ENCODE measurements at places on chromosomes 2 and 18.
A peak's percentile ranks its signal among the peaks of the same experiment; 100 is the strongest.

DNA sequence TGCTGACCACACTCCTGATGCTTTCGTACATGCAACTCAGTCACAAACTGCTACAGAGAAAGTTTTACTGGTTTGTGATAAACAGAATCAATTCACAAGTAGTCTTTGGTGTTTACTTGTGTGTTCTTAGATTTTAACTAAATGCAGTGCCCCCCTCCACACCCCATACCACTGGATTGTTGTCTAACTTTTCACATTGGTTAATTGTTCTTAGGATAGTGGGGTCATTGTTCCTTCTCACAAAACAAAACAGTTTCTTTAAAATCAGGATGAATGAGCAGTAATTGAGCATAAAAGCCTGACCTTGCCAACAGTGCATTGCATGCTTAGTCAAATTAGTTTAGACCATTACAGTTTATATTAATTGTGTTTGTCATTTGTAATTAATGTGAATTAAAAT lies 14.1 kb upstream of the PNPT1 start:
- DNase-seq = no peak

- DNase-seq = no peak
Measured at GRCh38 chr18:48104705-48105104, 174.2 kb upstream of the SMAD2 start.

DNA sequence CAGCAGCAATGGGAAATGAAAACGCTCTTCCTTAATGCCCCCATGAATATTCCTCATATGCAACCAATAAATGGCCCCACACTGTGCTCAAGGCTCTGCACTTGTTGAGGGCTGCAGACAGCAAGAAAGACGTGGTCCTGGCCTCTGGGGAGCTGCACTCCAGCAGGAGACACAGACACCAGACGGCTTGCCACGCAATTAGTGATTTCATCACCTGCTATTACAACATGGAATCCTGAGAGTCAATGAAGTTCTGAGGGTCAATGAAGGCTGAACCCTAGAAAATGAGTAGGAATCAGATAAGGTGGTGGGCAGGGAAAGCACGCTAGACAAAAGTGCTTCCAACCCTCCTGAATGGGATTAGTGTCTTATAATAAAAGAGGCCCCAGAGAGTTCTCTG lies 18.9 kb downstream of the CREG2 start:
- no peak for DNase-seq

DNA sequence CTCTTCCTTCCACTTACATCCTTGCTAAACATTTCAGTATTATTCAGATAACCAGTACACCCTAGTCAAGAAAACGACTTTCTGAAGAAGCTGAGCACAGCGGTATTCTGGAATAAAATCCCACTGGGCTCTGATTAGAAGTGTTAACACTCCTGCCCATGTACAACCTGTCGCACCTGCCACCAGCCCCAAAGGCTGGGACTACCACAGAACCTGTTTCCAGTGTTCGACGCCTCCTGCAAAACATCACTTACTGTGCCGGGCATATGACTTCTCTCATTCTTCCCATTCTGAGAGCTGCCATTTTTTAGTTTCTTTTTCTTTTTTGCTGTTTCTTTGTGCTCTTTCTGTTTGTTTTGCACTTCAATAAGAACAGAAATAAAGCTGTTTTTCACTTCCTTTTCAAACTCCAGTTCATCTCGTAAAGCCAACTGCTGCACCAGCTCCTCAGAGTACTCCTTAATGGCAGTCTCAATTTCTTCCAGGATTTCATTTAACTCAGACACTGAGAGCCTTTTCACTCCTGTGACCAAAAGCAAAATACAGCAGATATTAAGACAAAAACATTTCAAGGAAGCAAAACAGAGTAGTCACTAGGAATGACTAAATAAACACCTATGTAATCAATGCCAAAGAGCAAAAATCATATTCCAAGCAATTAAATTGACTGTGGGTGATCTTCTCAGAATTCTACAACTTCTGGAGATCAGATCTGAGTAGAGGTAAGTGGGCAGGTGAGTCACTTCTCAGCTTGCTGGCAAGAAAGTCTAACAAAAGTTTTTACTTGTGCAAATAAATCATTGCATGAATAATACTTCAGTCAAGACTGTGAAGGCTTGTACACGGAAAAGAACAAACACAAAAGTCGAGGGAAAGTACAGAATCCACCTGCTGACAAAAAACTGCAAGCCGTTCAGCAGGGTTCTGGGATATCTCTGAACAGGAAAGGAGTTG lies 19.3 kb downstream of the FEZ2 start:
- no peak for DNase-seq

GRCh38 chr2:144471305-144472045 lies 48.4 kb downstream of the ZEB2 start:
- DNase-seq = no peak

- DNase-seq = no peak
Measured at GRCh38 chr2:212361174-212361756, 177.3 kb downstream of the ERBB4 start.

GRCh38 chr2:67179526-67179925 lies 217.6 kb upstream of the ETAA1 start:
- no peak for DNase-seq

DNA sequence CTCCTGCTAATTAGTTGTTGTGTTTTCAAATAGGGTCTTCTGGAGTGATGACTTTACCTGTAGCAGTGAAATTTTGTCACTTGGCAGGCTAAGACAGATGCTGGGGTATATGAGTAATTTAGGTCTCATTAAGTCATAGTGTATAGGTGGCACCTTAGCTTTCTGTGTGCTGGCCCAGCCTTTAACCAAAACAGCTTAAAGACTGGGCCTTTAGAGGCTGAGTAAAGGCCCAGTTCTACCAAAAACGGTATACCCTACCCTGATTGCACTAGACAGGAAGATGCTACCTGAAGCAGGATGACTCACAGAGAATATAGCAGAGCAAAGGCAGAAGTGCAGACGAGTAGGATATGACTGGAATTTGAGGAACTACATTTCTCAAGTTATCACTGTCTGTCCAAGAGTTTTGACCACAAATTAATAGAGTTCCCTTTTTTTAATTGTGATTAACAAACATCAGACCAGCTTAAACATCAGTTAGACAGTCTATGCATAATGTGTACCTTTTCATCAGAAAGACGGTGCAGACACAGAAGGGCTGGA lies 337.9 kb upstream of the SALL3 start:
- no peak for DNase-seq

DNA sequence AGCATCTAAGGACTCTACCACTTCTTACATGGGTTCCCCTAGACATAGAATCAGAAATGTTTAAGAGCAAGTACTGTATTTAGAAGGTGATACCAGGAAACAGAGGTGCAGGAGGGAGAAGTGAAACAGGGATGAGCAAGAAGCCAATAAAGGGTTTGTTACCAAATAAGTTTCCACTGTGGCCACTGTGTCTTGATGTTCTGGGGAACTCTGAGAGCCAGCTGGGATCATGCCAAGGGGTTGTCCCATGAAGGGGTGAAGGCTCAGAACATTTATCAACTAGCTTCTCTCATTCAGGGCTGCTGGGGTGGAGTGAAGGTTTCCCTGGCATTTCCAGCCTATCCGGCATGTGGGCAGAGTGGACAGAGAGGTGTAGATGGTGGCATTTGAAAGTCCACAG lies 147.1 kb upstream of the SH3BP4 start:
- no peak for DNase-seq

GRCh38 chr2:105806996-105807395 lies 62.3 kb downstream of the NCK2 start:
- no peak for DNase-seq

GRCh38 chr2:161569401-161569800 lies 54.8 kb upstream of the SLC4A10 start:
- DNase-seq = no peak

DNA sequence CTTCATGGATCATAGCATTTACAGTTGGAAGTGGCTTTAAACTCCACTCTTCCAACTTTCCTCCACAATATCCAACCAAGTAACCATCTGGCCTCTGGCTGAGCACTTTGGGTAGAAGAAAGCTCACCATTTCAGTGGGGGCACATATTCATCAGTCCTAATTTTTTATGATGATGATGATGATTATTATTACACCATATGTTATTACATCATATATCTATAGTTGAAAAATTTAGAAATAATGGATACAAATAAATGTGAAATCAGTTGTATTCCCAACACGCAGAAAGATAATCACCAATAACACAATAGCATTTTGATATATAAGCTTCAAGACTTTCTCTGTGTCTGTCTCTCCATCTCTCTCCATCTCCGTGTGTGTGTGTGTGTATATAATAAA lies 26.6 kb upstream of the ZCCHC2 start:
- no peak for DNase-seq

GRCh38 chr2:199922856-199923255 lies 11.8 kb downstream of the C2orf69 start:
- no peak for DNase-seq

- DNase-seq = no peak
Measured at GRCh38 chr2:185825557-185825956, 87.0 kb downstream of the FSIP2 start.

- no peak for DNase-seq
Measured at GRCh38 chr18:23662309-23663263, at the start of gene ANKRD29. ANKRD29 (minus strand) TSS chr18:23662911; CDS start chr18:23662730, 181 bp downstream.

- no peak for DNase-seq
Measured at GRCh38 chr2:38301969-38302702, 74.9 kb downstream of the ATL2 start.

DNA sequence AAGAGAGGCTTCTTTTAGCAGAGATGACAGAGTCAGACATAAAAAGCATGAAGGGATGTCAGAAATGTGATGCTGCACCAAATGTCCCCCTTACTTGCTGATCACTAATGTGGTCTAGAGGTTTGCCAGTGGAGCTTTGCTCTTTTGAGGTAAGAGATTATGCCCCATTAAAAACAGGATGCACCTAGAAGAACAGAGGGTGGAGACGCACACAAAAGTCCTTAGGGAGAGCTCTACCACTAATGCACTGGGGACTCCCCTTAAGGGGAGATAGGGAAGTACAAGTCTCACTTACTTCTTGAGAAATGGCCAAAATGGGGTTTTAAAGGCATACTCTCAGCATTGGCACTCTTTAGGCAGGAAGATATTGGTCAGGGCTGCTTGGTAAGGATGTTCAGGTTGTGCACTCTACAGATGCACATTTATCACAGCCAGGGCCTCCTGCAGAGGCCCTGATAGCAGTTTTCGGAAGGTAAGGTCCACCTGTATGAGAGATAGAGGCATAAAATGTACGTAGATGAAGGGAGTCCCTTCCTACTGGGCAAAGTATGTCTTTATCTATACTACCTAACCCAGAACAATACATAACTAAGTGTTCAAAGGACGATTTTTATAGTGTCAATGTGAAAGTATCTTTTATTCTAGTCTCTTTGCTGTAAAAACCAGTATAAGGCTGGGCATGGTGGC lies 17.0 kb upstream of the SCYGR1 start:
- DNase-seq = no peak

DNA sequence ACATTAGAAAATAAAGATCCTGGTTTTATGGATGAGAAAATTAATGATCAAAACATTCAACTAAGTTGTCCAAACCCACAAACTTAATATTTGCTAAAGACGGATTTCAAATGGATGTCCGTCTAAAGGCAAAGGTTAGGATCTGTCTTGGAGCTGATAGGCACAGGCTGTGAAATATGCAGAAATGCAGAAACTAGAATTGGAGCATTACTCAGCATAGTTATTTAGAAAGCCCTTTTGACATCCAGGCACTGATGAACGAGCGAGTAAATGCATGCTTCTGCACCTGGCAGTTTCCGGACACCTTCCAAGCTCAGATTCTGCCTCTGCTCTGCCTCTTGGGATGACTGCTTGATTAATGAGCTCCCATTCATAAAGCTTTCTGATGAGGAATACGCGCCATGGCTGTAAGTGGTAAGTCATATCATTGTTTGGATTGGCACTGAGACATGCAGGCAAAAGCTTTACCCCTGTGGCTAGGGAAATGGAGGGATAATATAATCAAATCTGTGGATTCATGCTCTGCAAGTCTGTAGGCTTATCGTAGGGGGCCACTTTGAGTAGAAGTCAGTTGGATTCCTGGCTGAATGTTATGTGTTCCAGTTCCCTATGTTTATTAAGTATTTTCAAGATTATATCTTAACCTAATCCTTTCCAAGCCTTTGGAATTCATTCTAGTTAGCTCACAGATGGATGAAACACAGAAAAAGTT lies 2176.3 kb upstream of the CELF4 start:
- peak; percentile 95 for DNase-seq

DNA sequence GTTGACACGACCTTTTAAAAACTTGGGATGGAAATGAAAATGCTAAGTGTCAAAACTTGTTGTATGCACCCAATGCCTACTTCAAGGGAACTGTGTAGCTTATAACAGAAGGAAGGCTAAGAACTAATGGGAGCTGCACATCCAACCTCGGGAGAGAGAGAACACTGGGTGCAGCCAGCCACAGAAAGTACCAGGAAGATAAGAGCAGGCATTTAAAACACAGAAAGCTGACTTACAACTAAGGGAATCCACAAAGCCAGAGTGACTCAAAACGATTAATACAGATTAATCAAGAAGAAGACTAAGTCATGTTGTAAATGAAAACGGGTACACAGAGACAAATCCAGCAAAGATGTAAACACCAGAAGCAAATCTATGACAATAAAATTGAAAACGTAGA lies 113.4 kb downstream of the HDAC4 start:
- DNase-seq = no peak

- no peak for DNase-seq
Measured at GRCh38 chr2:15914596-15915385, 25.6 kb upstream of the MYCN start.

DNA sequence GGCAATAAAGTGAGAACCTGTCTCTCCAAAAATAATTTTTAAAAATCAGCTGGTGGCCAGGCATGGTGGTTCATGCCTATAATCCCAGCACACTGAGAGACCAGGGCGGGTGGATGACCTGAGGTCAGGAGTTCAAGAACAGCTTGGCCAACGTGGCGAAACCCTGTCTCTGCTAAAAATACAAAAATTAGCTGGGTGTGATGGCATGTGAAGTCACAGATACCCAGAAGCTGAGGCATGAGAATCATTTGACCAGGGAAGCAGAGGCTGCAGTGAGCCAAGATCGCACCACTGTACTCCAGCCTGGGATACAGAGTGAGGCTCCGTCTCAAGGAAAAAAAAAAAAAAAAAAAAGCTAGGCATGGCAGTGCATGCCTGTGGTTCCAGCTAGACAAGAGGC lies 7.4 kb upstream of the GPR75 start:
- DNase-seq = no peak

DNA sequence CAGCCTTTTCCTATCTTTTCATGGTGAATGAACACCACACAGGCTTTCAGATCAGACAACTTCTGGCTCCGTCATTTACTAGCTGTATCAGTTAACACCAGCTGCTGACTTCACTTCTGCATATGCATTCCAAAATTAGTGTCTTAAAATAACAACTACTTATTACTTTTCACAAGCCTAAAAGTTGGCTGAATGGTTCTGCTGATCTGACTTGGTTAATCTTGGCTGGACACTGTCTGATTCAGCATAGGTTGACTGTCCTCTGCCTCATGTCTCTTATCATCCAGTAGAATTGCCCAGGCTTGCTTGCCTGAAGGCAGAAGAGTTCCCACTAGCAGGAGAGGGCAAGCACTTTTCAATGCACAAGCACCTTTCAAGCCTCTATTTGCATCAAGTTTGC lies 72.7 kb downstream of the MARCHF4 start:
- DNase-seq = no peak

GRCh38 chr2:143300536-143300935 lies 171.3 kb downstream of the ARHGAP15 start:
- no peak for DNase-seq

- DNase-seq = no peak
Measured at GRCh38 chr2:237875256-237876060, 16.0 kb downstream of the RAMP1 start.

GRCh38 chr2:150167711-150168110 lies 319.8 kb downstream of the RND3 start:
- no peak for DNase-seq

Measured in NCI-H1417 treated with DMSO at 0.1 percent for 48 hours (cell line).